ENCODE measurements at places on chromosomes 5 and 9. TPM values are rescaled to one million over a fixed set of nuclear protein-coding genes. Genes with fewer than 3 reads are reported as not detected.

FAM151B gene
- total RNA-seq, result 0.18 TPM

SOWAHA gene
- 0.07 TPM for total RNA-seq

XRCC4 gene
- total RNA-seq, result 10.0 TPM

SERF1B gene
- 15.0 TPM for total RNA-seq

PIP5K1B gene
- total RNA-seq, result 3.1 TPM

GARNL3 gene
- total RNA-seq, result 3.5 TPM

TMC1 gene
- not detected for total RNA-seq

MCTP1 gene
- 0.55 TPM for total RNA-seq

PCDHGA2 gene
- 0.07 TPM for total RNA-seq

DAB2 gene
- 2.0 TPM for total RNA-seq

TSSK1B gene
- total RNA-seq, result not detected

PAM gene
- total RNA-seq, result 65.0 TPM

ADRA1B gene
- total RNA-seq, result not detected

ANXA1 gene
- total RNA-seq, result 93.2 TPM

C5orf52 gene
- total RNA-seq, result not detected
